ENCODE measurements at places on chromosomes 7 and 10.
A peak's percentile ranks its signal among the peaks of the same experiment; 100 is the strongest.

- DNase-seq, result no peak
Observed at GRCh38 chr10:78225594-78225993, 191.9 kb downstream of the RPS24 start.

DNA sequence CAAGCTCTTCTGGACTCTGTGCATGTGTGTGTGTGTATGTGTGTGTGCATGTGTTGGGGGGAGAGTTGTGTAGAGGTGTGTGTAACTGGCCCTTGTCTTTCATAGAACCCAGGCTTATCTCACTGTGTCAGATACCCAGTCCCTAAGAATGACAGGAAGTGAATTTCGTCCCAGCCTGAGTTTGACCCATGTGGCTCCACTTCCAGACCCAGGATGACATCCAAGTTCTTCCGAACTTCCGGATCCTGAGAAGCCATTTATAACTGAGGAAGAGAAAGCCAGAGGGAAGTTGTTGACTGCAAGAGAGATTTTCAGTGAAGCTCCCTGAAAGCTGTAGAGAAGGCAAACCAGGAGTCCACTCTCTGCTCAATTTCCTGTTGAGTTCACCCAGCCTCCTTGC lies 53.2 kb downstream of the ADRB1 start:
- DNase-seq, result no peak

DNA sequence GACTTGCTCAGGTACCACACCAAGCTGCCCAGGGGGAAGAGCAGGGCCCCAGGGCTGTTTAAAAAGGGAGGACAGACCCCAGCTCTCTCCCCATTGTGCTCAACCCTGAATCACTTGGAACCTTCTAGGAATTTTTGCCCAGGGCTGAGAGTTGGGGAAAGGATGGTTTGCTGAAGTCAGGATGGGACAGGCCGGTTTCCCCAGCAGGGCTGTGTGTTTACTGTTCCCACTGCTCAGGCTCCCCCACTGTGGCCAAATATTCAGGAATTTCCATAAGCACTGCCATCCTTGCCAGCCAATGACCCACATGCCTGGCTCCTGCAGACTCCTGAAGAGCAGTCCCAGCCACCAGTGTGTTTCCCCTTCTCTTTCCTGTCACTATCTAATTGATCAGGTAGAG lies 120.7 kb downstream of the WDFY4 start:
- DNase-seq, result no peak

DNA sequence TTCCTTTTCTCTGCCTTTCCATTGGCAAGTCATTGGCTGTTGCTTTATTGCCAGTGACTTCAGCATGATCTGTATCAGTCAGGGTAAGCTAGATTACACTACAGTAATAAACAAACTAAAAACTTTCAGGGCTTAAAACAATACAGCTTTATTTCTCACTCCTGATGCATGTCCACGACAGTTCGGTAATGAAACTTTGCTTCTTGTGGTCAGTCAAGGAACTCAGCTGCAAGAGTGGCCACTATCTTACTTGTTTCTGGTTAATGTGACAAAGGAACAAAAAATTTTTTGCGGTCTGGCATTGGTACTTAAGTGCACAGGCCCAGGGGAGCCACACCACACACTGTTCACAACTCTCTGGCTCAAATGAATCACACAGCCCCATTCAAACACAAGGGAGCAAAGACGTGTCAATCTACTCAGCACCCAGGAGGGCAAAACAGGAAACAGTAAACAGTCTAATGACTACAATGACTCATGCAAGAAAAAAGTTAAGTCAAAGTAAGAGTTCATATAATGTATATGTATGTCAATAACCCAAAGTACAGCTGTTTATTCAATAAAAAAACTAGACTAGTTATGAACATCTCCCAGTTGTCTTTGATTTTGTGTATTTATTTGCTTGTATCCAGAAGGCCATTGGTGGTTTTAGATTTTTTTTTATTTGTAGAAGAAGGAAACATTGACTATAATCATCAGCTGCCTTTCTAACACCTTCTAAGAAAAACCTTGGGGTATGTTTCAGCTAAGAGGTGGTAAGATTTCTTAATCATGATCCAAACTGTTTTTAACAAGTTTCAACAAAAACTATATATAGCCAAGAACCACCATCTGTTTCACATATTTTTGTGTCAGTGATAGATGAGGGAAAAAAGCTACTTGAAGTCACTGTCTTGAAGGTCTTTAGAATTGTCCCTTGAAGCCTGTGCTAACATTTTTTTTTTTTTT lies 134.4 kb upstream of the FAM3C start:
- peak; percentile 25 for DNase-seq

DNA sequence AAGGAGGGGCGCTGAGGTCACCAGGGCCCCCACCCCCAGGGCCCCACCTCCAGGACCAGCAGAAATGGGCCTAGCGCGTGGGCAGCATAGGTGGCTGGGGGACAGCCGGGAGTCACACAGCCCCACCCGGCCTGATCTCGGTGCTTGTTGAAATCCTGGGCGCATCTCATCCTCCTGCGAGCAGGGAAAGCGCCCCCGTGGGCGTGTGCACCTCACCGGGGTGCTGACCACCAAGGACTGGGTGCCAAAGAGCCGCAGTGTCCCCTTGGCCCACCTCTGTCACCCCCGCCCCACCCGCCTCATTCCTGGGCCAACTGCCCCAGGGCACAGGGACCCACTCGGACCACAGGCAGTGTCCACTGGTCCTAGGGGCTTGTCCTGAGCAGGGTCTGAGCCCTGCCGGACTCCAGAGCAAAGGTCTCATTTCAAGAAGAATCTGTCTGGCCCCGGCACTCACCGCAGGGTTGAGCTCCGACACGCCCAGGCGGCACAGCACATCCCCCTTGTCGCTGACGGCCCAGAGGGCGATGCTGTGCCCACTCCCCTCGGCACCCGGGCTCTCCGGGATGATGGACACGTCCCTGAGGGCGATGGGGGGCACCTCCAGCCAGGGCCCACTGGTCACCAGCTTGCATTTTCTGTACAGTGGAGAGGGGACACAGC lies 11.4 kb downstream of the BHLHA15 start:
- no peak for DNase-seq

DNA sequence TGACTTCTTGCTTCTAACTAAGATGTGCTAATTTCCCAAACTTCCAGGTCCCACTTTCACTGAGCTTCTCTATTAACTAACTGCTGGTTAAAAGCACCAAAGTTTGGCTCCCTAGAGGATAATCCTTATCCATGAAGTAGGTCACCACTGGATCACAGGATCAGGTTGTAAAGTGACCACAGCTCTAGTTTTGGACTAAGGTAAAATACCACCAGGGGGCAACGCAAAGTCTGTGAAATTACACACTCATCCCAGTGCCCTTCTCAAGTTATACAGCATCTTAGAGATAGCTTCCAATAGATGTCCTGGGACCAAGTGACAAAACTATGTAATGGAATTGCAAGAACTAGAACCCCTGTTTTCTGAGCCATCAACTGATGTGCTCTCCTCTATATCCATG lies 116.4 kb upstream of the ASAH2 start:
- DNase-seq, result no peak

DNA sequence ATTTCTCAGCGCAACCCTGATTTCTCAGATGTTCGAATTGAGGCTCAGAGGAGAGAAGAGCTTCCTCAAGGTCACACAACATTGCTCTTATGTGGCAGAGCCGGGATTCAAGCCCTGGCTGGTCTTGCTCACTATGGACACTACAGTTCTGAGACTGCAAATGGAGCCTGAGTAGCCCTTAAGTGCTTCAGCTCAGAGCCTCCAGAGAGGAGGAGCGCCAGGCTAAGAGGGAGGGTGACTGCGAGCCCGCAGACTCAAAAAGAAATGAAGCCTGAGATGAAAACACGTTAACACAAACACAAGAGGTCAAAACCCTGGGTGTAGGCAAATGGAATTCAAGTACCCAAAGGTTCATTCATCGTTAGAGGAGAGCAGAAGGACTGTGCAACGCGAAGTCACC lies 13.9 kb downstream of the ARHGAP22 start:
- no peak for DNase-seq

DNA sequence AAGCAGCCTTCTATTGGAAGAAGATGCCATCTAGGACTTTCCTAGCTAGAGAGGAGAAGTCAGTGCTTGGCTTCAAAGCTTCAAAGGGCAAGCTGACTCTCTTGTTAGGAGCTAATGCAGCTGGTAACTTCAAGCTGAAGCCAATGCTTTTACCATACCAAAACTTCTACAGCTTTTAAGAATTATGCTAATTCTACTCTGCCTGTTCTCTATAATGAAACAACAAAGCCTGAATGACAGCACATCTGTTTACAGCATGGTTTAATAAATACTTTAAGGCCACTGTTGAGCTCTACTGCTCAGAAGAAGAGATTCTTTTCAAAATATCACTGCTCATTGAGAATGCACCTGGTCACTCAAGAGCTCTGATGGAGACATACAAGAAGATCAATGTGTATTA lies 951.9 kb upstream of the LRRN3 start:
- DNase-seq, result no peak

- DNase-seq, result no peak
Observed at GRCh38 chr10:17453373-17454091, 863 bp downstream of the ST8SIA6 start.

DNA sequence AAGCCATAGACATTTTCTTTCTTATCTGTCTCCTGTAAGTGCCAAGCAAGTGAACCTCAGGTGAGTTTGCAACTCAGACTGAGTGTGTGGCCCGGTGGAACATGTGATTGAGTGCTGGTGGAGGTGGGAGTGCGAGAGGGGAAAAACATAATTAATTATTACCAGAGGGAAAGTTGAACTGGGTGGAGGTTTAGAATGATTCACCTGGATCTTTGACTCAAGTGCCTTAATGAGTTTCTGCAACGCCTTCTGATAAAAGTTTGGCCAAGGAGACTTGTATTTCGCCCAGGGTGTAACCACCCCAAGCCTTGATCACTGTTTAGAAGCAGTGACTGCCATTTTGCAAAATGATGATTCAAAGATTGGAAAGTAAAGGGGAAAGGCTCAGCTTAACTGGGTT lies 513.9 kb downstream of the GATA3 start:
- DNase-seq, result no peak

DNA sequence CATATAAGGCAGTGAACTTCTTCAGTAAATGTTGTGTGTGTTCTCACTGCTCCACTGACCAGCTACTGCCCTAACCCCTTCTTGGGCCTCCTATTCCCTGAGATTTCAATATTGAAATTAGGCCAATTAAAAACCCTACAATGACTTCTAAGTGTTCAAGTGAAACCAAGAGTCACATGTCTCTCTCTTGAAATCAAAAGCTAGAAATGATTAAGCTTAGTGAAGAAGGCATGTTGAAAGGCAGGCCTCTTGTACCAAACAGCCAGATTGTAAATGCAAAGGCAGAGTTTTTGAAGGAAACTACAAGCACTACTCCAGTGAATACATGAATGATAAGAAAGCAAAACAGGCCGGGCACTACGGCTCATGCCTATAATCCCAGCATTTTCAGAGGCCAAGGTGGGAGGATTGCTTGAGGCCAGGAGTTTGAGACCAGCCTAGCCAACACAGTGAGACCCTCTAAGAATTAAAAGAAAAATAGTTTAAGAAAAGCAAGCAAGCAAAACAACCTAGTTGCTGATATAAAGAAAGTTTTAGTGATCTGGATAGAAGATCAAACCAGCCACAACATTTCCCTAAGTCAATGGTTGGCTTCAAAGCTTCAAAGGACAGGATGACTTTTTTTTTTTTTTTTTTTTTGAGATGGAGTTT lies 22.3 kb downstream of the BRAF start:
- no peak for DNase-seq

DNA sequence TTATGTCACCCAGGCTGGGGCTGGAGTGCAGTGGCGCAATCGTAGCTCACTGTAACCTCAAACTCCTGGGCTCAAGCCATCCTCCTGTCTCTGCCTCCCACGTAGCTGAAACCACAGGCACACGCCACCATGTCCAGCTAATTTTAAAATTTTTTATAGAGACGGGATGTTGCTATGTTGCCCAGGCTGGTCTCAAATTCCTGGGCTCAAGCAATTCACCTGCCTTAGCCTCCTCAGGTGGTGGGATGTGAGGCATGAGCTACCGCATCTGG lies 123.2 kb upstream of the PARD3 start:
- DNase-seq, result no peak

DNA sequence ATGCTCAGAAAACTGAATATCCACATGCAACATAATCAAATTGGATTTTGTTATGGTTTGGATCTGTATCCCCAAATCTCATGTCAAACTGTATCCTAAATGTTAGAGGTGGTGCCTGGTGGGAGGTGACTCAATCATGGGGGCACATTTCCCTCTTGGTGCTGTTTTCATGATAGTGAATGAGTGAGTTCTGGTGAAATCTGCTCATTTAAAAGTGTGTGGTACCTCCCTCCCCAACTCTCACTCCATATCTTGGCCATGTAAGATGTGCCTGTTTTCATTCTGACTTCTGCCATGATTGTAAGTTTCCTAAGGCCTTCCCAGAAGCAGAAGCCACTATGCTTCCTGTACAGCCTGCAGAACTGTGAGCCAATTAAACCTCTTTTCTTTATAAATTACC lies 239.6 kb upstream of the KLF14 start:
- no peak for DNase-seq

DNA sequence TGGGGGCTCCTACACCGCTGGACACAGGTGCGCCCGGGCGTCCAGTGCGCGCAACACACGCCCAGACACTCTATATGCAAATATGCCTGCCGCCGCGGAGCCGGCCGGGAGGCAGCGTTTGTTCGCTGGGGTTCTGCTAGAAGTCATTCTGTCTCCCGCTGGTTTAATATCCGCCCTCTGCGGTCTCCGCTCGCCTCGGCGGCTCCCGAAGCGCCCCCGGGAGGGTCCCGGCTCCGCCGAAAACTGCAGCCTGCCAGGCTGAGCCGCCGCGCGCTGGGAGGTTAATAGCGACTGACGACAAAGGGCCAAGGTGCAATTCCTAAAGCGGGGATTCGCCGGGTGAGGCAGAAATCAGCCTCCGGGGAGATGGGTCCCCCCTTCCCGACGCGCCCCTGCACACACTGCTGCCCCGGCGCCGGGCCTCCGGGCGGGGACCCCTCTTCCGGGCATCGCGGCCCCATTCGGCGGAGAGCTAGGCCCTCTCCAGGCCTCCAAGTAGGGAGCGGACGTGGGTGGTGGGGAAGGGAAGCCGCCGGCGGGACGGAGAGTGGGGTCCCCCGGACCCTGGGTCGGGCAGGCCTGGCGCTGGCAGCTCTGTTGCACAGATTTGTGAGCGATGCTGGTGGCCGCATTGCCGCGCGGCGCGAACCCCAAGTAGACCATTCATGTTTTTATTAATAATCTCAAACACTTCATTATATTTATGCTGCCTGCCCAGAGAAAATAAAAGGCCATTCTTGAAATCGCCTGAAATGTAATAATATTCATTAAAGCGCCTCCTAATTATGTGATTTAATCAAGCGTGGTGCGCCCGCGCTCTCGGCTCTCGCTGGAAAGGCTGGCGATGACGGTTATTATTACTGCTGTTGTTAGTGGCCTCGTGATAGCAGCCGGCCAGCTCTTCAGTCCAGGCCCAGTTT lies 9.1 kb downstream of the EN2 start:
- DNase-seq, result no peak
